ENCODE measurements at places on chromosomes 16 and 17.

GRCh38 chr17:70158180-70158579 lies 11.2 kb upstream of the KCNJ2 start:
- no peak for DNase-seq

DNA sequence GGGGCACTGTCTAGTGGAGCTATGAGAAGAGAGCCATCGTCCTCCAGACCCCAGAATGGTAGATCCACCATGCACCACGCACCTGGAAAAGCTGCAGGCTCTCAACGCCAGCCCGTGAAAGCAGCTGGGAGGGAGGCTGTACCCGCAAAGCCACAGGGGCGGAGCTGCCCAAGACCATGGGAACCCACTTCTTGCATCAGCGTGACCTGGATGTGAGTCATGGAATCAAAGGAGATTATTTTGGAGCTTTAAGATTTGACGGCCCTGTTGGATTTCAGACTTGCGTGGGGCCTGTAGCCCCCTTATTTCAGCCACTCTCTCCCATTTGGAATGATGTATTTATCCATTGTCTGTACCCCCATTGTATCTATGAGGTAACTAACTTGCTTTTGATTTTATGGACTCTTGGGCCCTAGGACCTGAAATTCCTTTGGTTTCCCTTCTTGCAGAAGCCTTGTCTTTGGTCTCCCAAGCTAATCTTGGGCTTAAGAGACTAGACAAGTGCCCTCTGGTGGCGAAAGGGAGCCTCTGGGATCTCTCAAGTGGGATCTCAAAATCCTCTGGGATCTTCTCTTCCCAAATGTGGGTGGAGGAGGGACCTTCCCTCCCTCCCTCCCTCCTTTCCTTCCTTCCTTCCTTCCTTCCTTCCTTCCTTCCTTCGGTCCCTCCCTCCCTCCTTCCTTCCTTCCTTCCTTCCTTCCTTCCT lies 58.2 kb upstream of the HAPSTR1 start:
- no peak for DNase-seq

GRCh38 chr17:77887110-77887463 lies 71.4 kb upstream of the TNRC6C start:
- no peak for DNase-seq

- DNase-seq = no peak
Measured at GRCh38 chr17:73200476-73200875, 7.6 kb downstream of the COG1 start.

DNA sequence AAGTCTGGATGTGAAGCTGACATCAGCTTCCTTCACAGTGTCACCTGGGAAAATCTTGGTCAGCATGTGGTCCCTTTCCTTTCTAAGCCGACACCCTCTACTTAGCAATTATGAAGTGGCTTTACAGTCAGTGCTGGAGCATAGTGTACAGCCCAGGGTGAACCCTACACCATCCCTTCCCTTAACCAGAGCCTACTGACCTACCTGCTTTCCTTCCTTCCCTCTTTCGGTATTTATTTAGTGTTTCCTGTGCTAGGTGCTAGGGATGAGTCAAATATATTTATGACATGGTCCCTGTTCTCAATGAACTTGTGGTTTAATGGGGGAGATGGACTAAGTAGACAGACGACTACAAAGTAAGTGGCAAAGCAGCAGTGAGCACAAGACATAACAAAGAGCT lies 77.5 kb downstream of the CDK5R1 start:
- DNase-seq = no peak

- DNase-seq = peak; percentile 15
Measured at GRCh38 chr17:81832608-81833159, 407 bp downstream of the MCRIP1 start.

- DNase-seq = peak; percentile 66
Measured at GRCh38 chr17:59329176-59330052, 2.0 kb upstream of the YPEL2 start.

DNA sequence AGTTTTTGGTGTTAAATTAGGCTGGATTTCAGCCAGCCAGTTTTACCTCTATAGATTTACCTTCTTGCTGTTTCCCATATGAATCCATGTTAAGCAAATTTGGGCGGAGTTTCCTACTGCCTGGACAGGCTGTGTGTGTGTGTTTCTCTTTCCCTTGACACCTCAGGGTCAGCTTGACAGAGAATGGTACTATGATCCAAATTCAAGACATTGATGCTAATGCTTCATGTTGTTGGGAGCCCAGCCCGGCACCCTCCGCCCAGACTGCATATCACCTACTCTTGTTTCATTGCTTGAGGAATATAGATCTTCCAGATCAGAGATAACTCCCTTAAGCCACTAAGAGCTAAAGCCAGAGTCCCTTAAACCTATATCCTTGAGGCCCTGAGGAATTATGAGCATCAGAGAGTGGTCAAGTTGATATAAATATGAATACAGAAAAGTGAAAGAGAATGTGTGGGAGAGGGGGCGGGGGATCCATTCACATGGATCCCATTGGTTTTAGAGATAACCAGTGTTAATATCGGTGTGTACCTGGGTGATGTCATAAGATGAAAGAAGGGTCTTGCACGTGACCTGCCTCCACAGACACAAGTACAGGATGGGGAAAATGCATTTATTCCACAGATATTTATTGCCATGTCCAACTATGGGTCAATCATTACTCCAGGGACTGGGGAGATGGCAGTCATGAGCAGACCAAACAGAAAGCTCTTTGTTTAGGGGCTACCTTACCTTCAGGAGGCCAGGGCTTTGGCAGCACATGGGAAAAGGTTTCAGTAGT lies 69.7 kb downstream of the WIPI1 start:
- DNase-seq = no peak

- no peak for DNase-seq
Measured at GRCh38 chr16:4377573-4378154, 6.0 kb downstream of the VASN start.

DNA sequence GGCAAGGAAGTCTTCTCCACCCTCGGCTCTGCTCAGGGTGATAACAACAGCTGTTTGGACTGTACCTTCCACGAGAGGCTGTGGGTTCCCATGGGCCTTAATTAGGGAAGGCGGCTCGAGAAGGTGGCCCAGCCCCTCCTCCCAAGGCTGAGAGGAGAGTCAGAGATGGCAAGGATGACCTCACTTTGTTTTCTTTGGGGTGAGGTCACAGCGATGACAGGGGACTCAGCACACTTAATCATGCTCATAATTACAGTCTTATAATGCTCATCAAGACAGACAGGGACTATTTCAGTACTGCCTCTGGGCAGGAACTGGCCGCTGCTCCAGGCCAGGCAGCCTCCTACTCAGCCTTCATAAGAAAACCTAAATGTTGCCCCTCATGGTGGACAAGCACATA lies 19.7 kb downstream of the WFDC1 start:
- DNase-seq = no peak

GRCh38 chr16:68433316-68433715 lies 15.0 kb downstream of the SMPD3 start:
- no peak for DNase-seq

GRCh38 chr16:56675685-56676210 lies 6.1 kb downstream of the MT1H start:
- DNase-seq = peak; percentile 26

DNA sequence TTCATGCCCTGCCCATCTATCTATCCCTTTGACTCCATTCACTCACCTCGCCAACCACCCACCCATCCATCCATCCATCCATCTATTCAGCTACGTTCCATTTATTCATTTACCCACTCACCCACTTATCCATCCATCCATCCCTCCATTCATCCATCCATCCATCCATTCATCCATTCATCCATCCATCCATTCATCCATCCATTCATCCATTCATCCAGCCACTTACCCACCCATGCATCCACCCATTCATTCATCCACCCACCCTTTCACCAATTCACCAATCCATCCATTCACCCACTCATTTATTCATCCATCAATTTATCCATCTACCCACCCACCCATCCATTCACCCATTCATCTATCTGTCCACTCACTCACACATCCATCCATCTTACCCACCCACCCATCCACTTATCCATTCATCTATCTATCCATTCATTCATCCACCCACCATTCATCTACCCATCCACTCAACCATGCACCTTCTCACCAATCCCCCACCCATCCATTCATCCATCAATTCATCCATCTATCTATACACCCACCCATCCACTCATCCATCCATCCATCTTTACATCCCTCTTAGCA lies 19.5 kb upstream of the KCNJ12 start:
- DNase-seq = no peak

DNA sequence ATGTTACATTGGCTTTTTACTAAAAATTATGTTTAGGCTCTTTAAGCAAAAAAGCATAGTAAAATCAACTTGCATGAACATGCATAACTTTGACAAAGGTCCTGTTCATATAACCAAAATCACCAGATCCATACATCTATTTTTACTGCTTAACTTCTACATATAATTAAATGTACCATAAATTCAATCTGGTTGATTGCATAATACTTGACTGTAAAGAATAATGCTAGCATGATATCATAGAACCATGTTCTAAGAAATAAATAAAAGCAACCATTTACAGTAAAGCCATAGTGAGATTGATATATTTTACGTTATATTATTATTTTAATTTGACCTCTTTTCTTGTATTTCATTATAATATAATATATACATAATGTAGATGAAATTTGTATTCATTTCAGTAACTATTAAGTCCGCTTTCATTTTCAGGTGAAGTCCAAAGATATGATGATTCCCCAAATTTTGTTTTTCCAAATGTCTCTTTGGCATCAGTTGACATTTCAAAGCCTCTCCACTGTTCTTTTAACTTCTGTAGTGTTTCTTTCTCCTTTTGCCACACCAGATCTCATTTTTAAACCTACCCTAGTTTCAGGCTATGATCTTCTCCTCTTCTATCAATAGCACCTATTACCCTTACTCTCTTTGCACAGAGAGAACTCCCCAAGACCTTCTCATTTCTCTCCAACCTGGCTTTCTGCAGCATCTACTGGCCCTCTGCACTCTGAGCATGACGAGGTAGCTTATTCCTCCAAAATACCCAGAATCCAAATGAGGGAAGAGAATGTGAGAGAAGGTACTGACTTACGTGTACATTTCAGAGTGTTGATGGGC lies 1.8 kb downstream of the APOH start:
- no peak for DNase-seq

- DNase-seq = no peak
Measured at GRCh38 chr16:66295213-66295612, 71.3 kb upstream of the CDH5 start.

GRCh38 chr17:9009737-9010136 lies 11.6 kb upstream of the NTN1 start:
- DNase-seq = no peak

DNA sequence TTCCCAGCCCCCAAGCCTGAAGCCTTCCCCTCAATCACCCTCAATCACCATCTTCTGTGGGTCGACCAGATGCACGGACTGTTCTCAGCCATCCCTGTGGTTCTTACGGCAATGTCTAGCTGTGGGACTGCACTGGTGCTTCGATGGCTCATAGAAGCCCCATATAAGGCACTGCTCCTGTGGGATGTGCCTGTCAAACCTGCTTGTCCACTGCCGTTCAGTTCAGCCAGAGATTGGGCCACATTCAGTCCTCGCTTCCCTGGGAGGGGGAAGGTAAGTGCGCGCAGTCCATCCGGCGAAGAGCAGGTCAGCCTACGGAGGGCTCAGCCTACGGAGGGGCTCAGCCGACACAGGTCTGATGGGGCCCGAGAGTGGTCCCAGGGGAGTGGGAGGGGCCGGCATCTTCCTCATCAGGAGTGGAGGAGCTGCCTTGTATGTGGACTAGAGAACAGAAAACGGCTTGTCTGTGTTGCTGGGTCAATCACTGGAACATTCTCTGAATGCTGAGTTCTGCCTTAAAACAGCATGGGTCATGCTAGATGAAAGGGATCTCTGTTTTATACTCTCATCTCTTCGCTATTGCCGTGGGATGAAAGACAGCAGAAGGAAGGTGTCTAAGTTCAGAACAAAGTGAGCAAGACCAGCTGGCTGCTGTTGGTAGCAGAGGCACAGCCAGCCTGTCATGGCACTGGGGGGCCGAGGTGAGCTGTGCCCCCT lies at the start of gene CARD14:
Gene CARD14, plus strand, starts transcription at position 247 of the 717 bp plus-strand sequence. CDS start 11,409 bp downstream, outside the sequence.
- no peak for DNase-seq

DNA sequence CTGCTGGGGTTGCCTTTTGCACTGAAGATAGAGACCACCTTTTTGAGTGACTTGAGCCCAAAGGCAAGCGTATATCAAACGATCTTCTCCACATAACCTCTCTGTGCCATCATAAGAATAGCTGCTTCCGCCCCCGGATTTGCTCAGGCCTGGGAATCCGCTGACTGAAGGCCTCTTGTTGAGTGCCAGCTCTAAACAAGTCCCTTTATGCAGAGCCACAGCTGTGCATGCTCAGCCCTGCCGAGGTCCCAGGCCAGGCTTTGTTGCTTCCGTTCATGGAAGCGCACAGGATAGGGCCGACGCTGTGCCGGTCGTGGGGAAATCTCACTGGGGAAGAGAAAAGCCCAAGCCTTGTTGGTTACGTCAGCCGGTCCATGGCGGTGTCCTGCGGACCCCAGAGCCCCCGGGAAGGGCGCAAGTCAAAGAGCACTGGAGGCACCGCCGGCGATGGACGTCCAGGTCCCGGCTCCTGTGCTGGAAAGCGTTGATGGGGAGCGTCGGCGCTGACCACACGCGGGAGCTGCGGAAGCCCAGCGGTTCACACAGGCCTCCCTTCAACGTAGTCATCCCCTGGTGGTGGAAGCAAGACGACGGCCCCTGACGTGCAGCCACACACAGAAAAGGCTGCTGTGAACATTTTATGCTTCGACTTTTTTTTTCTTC lies 23.5 kb upstream of the RPL13 start:
- DNase-seq = no peak

- DNase-seq = no peak
Measured at GRCh38 chr16:89346869-89347268, 129.4 kb downstream of the ZNF778 start.

DNA sequence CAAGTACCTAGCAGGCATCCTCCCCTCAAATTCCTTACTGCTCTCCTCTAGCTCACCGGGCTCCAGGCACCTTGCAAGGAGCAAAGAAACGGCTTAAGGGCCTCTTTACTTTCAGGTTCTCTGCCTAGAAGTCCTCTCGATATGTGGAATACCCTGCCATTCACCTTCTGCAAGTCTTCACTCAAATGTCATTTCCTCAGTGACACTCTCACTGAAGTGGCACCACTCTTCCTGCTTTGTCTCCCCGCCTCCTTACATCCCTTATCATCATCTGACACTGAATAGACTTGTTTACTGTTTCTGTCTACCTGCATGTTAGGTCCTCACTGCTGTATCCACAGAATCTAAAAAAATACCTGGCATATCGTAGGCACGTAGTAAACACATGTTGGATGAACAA lies 947 bp downstream of the SLC7A6OS start:
- DNase-seq = no peak

DNA sequence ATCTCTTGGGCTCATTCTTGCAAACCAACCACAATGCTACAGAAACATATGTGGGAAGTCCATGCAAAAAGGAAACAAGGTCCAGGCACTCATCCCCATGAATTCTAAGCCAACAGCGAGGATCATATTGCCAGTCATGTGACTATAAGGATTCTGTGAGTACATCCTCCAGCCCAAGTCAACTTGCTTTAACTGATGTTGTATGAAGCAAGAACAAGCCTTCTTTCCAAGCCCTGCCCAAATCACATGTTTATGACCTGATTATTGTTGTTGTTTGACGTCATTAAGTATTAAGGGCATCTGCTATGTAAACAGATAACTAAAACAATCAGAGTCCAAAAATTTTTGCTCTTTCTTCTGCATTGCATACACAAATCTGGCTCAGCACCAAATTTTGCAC lies 78.2 kb upstream of the MON1B start:
- DNase-seq = no peak

GRCh38 chr17:74573169-74573568 lies 5.9 kb upstream of the CD300H start:
- no peak for DNase-seq

- no peak for DNase-seq
Measured at GRCh38 chr16:54277845-54278703, 8.5 kb downstream of the IRX3 start.

GRCh38 chr17:71378036-71378435 lies 742.8 kb upstream of the SOX9 start:
- no peak for DNase-seq
